Progenitor cell of endocrine pancreas (in vitro differentiated cells): ENCODE measurements at places on chromosomes 4 and X.

- H3K4me1 ChIP-seq = no peaks in the 10 kb centered on the region
- no peak for DNase-seq
- no peak overlapping the region for H3K27ac ChIP-seq
- no peaks in the 10 kb centered on the region for H3K27me3 ChIP-seq
- H3K4me3 ChIP-seq = no peak overlapping the region
These were observed 111.7 kb downstream of the NFKB1 start for GRCh38 chr4:102612824-102613366.

- no peaks in the 10 kb centered on the region for H3K27me3 ChIP-seq
- peaks cover 1% of the 10 kb centered on the region for H3K4me1 ChIP-seq
- peaks cover 4% of the 10 kb centered on the region for H3K36me3 ChIP-seq
- H3K4me3 ChIP-seq = no peak overlapping the region
- no peak for DNase-seq
These were observed 59.1 kb downstream of the GALNT7 start for GRCh38 chr4:173227756-173228155.

GRCh38 chr4:114036426-114036825, 57.0 kb upstream of the ARSJ start:
- H3K4me1 ChIP-seq = peaks cover 29% of the 10 kb centered on the region
- H3K4me3 ChIP-seq = no peak overlapping the region
- no peak overlapping the region for H3K27ac ChIP-seq
- H3K27me3 ChIP-seq = peaks cover 14% of the 10 kb centered on the region
- DNase-seq = no peak

DNA sequence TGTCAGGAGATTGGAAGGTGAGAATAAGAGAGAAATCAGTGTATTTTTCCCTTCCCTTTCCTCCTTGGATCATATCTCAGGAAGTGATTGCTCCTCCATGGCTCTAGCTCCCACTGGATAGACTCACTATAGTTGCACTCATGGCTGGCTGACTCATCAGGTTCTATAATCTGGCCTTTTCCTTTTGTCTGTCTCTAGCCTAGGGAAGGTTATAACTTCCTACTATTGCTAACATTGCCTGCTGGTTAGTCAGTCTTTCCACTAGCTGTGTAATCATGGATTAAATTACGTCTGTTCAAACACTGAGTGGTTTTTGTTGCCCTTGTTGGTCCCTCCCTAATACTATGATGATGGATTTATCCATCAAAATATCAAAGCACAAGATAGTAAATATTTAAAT, 195.5 kb upstream of the VEGFC start:
- no peak overlapping the region for H3K27ac ChIP-seq
- no peaks in the 10 kb centered on the region for H3K36me3 ChIP-seq
- H3K27me3 ChIP-seq = no peaks in the 10 kb centered on the region
- DNase-seq = no peak
- H3K4me1 ChIP-seq = no peaks in the 10 kb centered on the region
- H3K4me3 ChIP-seq = no peak overlapping the region

GRCh38 chr4:140296335-140297220, 76.9 kb upstream of the SCOC start:
- H3K27me3 ChIP-seq = no peaks in the 10 kb centered on the region
- no peak for DNase-seq
- peaks cover 15% of the 10 kb centered on the region for H3K4me1 ChIP-seq
- no peaks in the 10 kb centered on the region for H3K36me3 ChIP-seq
- peak overlapping the region; percentile 25 for H3K4me3 ChIP-seq

GRCh38 chr4:75821966-75822365, 80.3 kb downstream of the PPEF2 start:
- no peaks in the 10 kb centered on the region for H3K36me3 ChIP-seq
- no peak for DNase-seq
- no peak overlapping the region for H3K4me3 ChIP-seq
- H3K27ac ChIP-seq = peak overlapping the region; percentile 54

DNA sequence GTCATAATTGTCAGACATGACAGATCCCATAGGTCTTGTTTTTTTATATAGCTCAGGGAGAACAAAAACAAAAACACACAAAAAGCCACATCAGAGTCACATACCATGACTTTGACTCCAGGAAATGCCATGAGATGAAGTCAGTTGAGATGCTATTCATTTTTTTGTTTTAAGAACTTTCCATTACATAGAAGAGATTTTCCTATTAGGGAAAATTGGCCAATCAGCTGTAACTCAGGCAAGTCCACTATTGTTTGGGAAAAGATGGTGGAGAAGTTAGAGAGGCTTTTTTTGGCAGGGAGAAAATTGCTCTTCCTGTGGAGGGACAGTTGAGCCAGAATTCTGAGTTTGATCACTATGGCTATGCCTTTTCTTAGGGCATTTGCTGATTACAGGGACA, 72.6 kb downstream of the SMARCA5 start:
- H3K27ac ChIP-seq = no peak overlapping the region
- no peaks in the 10 kb centered on the region for H3K27me3 ChIP-seq

DNA sequence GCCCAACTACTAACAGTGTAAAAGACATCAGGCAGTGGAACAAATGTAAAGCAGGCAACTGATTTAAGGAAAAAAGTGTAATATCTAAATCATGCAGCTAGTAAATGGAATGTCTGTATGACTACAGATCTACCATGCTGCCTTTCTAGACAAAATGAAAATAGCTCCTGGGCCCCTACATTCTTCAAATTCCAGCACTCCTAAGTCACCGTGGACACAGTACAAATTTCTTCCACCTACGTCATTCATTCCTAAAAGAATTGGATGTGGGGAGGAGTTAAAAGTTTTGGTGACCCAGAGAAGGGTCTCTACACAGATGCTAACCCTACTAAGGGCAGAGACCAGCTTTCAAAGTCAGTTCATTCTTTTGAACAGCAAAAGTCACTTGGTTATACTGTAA, 137.2 kb upstream of the ARHGEF9 start:
- H3K4me3 ChIP-seq = no peak overlapping the region
- H3K36me3 ChIP-seq = no peaks in the 10 kb centered on the region
- no peaks in the 10 kb centered on the region for H3K4me1 ChIP-seq
- no peak for DNase-seq
- H3K27me3 ChIP-seq = no peaks in the 10 kb centered on the region

DNA sequence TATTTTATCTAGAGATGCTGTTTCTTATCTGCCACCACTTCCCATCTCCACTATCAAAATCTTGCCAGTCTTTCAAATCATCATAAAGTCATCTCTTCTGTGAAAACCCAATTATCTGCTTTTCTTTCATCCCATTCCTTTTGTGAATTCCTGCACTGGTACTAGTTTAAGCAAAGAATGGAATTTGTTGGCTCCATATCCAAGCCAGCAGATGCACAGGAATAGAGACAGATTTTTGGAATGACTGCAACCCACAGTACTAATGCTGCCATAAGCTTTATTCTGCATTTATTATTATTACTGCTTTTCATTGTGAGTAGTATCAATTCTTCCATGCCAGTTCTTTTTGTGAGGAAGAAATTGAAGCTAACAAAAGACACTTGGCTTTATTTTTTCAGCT, 616.7 kb downstream of the RAPGEF2 start:
- no peaks in the 10 kb centered on the region for H3K36me3 ChIP-seq
- H3K4me1 ChIP-seq = no peaks in the 10 kb centered on the region
- no peaks in the 10 kb centered on the region for H3K27me3 ChIP-seq
- no peak overlapping the region for H3K4me3 ChIP-seq
- H3K27ac ChIP-seq = no peak overlapping the region

- no peak overlapping the region for H3K27ac ChIP-seq
- H3K4me3 ChIP-seq = no peak overlapping the region
- H3K4me1 ChIP-seq = no peaks in the 10 kb centered on the region
- DNase-seq = no peak
- H3K27me3 ChIP-seq = no peaks in the 10 kb centered on the region
These were observed 940.6 kb downstream of the PCDH19 start for GRCh38 chrX:99469439-99469838.

- H3K27me3 ChIP-seq = no peaks in the 10 kb centered on the region
- no peak for DNase-seq
- H3K36me3 ChIP-seq = peaks cover 2% of the 10 kb centered on the region
- H3K27ac ChIP-seq = no peak overlapping the region
- peaks cover 5% of the 10 kb centered on the region for H3K4me1 ChIP-seq
- H3K4me3 ChIP-seq = no peak overlapping the region
These were observed 49.4 kb downstream of the RPS6KA3 start for GRCh38 chrX:20217271-20217670.

GRCh38 chrX:106933538-106933961, 13.3 kb downstream of the CLDN2 start:
- H3K4me1 ChIP-seq = peaks cover 8% of the 10 kb centered on the region
- DNase-seq = no peak
- H3K4me3 ChIP-seq = no peak overlapping the region
- no peaks in the 10 kb centered on the region for H3K36me3 ChIP-seq
- no peak overlapping the region for H3K27ac ChIP-seq

- no peaks in the 10 kb centered on the region for H3K27me3 ChIP-seq
- DNase-seq = no peak
- H3K4me3 ChIP-seq = no peak overlapping the region
- peaks cover 10% of the 10 kb centered on the region for H3K36me3 ChIP-seq
- no peak overlapping the region for H3K27ac ChIP-seq
These were observed 8.0 kb downstream of the ZNF827 start for GRCh38 chr4:145930592-145930991.

GRCh38 chr4:168797194-168797593, 212.9 kb downstream of the CBR4 start:
- no peaks in the 10 kb centered on the region for H3K27me3 ChIP-seq
- no peaks in the 10 kb centered on the region for H3K36me3 ChIP-seq
- H3K4me1 ChIP-seq = no peaks in the 10 kb centered on the region
- no peak for DNase-seq
- no peak overlapping the region for H3K4me3 ChIP-seq

- DNase-seq = no peak
- no peak overlapping the region for H3K27ac ChIP-seq
- H3K36me3 ChIP-seq = no peaks in the 10 kb centered on the region
- peaks cover 3% of the 10 kb centered on the region for H3K4me1 ChIP-seq
- no peaks in the 10 kb centered on the region for H3K27me3 ChIP-seq
- no peak overlapping the region for H3K4me3 ChIP-seq
These were observed 464.9 kb downstream of the SMARCA1 start for GRCh38 chrX:129058405-129058804.

DNA sequence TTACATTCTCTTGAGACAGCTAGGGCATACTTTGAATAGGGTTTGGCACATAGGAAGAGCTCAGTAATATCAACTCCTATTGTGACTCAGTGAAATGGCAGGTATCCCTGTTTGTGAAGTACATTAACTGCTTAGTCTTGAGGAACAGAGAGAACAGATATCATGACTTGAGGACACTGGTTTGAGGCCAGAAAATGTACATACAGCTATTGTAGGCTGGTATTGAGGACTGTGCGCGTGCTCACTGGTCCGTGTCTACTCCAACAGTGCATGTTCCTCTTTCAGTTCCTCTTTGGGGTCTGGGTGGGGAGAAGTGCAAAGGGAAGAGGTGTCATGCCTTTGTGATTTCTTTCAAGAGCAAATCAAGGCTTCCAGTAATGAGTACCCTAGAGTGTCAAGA, 34.6 kb upstream of the TBC1D9 start:
- H3K4me3 ChIP-seq = no peak overlapping the region
- peaks cover 8% of the 10 kb centered on the region for H3K4me1 ChIP-seq
- H3K27ac ChIP-seq = peak overlapping the region; percentile 9
- H3K36me3 ChIP-seq = no peaks in the 10 kb centered on the region
- no peaks in the 10 kb centered on the region for H3K27me3 ChIP-seq
- DNase-seq = no peak

DNA sequence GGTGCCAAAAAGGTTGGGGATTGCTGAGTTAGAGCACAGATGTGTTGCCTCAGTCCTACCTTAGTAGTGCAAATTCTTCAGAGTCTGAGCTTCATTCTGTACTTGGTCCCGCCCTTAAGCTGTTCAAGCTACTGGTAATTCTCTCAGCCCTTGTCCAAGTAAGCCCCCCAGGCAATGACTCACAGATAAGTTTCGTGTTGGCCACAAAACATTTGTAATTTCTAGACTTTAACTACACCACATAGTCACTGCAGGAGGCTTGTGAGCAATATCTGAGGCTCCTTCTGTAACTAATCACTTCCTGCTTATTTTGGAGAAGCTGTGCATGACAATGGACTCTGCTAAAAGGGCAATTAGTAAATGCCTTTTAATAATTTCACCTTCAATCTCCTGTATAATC, 1420.5 kb downstream of the PCDH7 start:
- peaks cover 5% of the 10 kb centered on the region for H3K4me1 ChIP-seq
- DNase-seq = no peak
- no peaks in the 10 kb centered on the region for H3K36me3 ChIP-seq

DNA sequence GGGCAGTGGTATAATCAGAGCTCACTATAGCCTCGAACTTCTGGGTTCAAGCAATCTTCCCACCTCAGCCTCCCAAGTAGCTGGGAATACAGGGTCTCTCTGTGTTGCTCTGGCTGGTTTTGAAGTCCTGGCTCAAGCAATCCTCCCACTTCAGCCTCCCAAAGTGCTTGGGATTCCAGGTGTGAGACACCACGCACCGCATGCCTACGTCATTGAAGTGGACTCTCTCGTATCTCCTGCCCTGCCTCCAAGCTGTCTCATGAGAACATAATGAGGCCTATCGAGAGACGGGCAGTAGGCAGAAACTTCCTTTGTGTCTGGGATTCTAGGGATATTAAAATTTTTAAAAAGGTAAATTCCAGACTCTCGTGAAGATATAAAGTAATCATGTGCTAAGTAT, 65.0 kb upstream of the NLGN4X start:
- no peak overlapping the region for H3K27ac ChIP-seq
- no peak for DNase-seq
- H3K4me3 ChIP-seq = no peak overlapping the region

DNA sequence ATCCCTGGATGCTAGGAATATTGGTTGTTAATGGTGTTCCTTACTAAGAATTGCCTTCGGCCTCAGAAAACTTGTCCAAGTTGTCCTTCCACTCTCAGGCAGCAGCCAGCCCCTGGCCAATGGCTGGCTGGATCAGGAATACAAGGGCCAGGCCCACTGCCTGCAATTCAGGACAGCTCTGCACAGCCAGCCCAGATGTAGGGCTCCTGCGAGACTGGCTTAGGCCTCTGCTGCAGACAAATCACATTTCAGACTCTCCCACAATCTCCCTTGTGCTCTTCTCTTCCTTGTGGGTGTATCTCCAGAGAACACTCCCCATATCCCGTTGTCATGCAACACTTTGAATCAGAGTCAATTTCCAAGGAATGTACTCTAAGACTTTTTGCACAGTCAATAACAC, 747.6 kb upstream of the FTHL17 start:
- no peak overlapping the region for H3K4me3 ChIP-seq
- H3K27ac ChIP-seq = no peak overlapping the region
- H3K36me3 ChIP-seq = peaks cover 2% of the 10 kb centered on the region
- H3K27me3 ChIP-seq = no peaks in the 10 kb centered on the region
- DNase-seq = no peak
- H3K4me1 ChIP-seq = peaks cover 6% of the 10 kb centered on the region

GRCh38 chr4:165156906-165157305, 44.2 kb upstream of the TMEM192 start:
- DNase-seq = no peak
- no peak overlapping the region for H3K4me3 ChIP-seq
- H3K27ac ChIP-seq = no peak overlapping the region

- no peak overlapping the region for H3K4me3 ChIP-seq
- DNase-seq = no peak
- H3K4me1 ChIP-seq = no peaks in the 10 kb centered on the region
- no peaks in the 10 kb centered on the region for H3K27me3 ChIP-seq
- no peak overlapping the region for H3K27ac ChIP-seq
These were observed 458.7 kb downstream of the NAF1 start for GRCh38 chr4:162707962-162708361.
